ENCODE measurements at places on chromosomes 5 and 9.

- DNase-seq: no peak
Measured at GRCh38 chr9:69218166-69218565, 44.1 kb downstream of the TJP2 start.

DNA sequence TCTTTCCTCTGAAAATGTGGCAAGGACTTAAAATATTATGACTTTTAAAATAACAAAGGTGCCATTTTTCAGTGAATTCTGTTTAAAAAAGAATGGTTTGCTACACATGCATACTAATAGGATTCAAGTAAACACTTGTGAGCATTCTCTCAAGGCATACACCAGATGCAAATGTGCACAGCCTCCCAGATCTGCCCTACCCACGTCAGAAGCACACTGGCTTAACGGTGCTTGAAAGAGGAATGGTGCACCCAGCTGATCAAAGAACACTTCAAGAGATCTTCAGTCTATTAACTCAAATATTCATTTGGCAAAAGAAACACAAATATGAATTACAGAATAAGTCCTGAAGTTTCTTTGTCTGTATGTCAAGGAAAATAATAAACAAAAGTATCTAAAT is 15.8 kb downstream of the GABRB2 start:
- no peak for DNase-seq

DNA sequence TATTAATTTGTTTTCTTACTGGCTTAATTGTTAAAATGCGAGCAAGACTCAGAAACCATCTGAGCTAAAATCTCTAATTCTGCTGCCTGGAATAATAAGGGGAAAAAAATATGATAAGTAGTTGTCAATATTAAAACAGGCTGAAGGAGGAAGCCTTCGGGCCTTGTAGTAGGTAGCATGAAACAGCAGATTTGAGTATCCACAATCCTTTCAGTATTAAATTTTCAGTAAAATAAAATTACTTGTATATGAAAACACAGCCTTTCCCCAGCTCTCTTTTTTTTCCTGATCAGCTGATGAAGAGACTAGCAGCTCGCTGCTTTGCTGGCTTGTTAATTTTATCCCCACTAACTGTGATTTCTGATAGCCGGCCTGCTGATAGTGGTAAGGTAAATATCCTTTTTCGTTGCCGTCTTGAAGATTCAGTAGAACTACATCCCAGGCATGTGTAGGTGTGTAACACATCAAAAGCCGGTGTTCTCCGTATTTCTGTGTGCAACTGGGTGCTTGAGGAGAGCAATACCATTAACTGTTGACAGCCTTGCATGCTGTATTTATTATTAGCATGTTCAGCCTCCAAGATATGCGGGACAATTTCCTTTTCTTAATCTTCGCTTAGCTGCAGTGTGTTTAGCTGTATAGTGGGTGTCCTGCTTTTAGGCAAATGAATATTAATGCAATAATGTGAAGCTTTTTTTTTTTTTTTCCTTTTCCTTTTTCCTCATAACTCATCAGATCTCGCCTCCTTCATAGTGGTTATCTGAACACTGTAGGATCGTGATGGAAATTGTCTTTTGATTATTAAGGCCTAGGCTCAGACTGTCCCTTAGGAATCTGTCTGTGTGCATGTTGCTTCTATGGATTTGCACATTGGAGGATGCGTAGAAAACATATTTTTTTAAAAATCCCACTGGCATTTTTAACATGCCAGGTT is 144.6 kb downstream of the SMARCA2 start:
- no peak for DNase-seq

GRCh38 chr9:16532272-16532671 is 338.2 kb downstream of the BNC2 start:
- DNase-seq: no peak

- DNase-seq: no peak
Measured at GRCh38 chr5:109901628-109901981, 211.9 kb downstream of the MAN2A1 start.

DNA sequence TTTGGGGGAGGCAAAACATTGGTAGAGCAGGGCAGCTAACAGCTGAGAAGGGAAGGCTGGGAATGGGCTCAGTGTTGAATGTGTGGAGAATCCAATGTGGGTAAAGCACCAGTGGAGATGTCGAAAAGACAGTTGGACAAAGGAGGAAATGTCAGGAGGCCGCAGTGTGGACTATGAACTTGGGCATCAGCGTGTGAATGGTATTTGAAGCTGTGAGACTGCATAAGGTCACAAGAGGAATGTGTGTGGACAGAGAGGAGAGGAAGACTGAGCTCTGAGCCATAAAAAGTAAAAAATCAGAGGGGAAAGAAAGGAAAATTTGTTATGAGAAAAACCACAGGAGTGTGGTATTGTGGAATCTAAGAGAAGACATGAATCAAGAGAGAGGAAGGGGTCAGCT is 99.4 kb upstream of the ADAMTS16 start:
- DNase-seq: no peak

- no peak for DNase-seq
Measured at GRCh38 chr5:79200573-79201183, 35.3 kb upstream of the JMY start.

DNA sequence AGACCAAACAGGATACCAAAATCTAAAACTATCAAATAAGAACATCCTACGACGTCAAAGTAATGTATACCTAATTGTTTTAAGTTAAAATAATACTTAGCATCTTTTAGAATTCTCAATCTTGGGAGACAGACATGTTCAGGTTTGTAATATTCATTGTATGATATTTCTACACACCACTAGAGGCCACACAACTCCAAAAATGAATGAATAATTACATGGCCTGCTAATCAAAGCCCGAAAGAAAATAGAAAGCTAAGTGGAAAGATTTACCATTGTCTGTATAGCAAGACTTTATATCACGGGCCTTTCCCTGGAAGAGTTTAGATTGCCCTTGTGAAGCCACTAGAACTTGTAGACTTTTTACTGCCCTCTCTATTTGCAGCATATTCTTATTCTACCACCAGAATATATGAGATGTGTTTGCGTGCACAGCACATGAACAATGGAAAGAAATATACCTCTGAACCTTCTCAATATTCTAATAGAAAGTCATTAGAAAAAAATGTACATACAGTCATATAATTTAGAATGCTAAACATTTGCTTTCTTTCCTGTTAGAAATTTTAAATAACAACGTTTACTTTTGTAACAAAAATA is 380.1 kb upstream of the NUDT12 start:
- no peak for DNase-seq

GRCh38 chr5:64873441-64873840 is 104.7 kb downstream of the CWC27 start:
- no peak for DNase-seq

DNA sequence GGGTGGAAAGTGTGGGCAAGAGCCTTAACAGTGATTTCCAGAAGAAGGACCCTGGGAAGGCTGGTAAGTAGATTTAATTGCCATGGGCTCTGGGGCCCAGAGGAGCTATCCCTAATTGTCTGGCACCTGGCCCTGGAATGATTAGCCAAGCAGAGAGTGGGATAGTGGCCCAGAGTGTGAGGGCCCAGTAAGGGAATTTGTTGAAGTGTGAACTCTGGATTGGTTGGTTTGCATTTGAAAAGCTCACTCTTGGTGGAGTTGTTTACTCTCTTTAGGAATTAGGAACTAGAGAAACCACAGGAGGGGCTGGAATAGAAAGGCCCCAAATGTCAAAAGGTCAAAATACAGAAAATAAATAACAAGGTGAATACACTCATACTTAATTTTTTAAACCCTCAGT is 207.1 kb downstream of the GABRG2 start:
- no peak for DNase-seq

DNA sequence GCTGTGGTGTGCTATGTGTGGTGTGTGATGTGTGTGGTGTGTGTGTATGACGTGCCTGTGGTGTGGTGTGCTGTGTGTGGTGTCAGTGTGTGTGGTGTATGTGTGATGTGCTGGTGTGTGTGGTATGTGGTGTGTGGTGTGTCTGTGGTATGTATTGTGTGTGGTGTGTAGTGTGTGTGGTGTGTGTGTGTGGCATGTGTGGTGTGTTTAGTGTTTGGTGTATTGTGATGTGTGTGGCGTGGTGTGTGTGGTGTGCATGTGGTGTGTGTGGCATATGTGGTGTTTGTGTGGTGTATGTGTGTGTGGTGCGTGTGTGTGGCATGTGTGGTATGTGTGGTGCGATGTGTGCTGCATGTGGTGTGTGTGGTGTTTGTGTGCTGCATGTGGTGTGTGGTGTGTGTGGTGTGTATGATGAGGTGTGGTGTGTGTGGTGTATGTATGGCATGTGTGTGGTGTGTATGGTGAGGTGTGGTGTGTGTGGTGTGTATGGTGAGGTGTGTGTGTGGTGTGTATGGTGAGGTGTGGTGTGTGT is 18.3 kb upstream of the RNU6ATAC start:
- DNase-seq: no peak

GRCh38 chr9:108412755-108413154 is 443.0 kb downstream of the ACTL7B start:
- DNase-seq: no peak

- no peak for DNase-seq
Measured at GRCh38 chr5:158166424-158166823, 307.5 kb upstream of the CLINT1 start.

DNA sequence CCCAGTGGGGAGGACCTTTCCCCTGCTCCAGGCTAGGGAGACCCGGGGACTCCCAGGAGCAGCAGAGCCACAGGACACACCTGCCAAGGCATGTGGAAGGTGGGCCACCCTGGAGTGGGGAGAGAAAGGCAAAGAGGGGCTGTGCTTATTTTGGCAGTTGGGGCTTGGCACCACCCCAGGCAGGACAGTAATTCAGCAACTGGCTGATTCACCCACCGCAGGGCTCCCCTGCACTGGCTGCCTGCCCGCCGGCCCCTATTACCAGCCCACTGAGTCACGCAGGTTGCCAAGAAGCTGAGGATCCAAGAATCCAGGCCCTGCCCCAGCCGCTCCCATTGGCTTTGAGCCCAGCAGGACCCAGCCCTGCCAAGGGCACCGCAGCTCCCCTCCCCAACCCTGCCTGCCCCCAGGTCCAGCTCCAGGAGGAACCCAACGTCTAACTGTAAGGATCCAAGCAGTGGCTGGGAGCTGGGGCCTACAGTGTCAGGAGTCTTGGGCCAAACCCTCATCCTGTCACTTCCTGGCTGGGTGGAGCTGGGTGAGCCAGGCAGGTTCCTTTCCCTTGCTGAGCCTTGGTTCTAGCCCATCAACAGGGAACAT is 14.2 kb upstream of the RALGDS start:
- DNase-seq: peak; percentile 54

- DNase-seq: no peak
Measured at GRCh38 chr9:98154678-98155077, 35.7 kb upstream of the TRIM14 start.

GRCh38 chr5:163706053-163706771 is 200.8 kb downstream of the MAT2B start:
- DNase-seq: peak; percentile 9

DNA sequence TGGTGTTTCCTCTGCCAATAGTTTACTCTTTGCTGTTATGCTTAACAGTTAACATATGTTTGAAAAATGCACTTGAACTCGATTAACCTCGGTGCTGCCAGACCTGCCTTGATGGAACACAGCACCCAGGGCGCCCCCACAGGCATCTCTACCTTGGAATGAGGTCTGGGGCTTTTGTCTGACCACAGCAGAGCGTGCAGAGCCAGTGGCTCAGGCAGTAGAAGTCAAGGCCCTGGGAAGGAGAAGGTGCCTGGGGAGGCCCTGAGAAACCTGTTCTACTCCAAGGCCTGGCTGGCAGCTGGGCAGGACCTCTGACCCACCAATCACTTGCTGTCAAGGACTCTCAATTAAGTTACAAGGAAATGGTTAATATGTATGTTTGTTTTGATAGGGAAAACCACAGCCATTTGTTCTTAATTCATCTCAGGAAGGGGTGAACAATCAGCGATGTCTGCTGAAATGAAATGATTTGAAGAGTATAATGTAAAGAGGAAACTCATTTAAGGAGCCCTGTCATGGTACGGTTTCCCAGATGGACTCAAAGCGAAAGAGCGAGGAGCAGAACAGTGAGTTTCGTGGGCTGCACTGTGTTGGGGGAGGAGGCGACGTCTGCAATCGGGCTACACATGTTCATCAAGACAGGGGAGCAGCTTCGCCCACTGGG is 21.9 kb downstream of the MACROH2A1 start:
- no peak for DNase-seq

DNA sequence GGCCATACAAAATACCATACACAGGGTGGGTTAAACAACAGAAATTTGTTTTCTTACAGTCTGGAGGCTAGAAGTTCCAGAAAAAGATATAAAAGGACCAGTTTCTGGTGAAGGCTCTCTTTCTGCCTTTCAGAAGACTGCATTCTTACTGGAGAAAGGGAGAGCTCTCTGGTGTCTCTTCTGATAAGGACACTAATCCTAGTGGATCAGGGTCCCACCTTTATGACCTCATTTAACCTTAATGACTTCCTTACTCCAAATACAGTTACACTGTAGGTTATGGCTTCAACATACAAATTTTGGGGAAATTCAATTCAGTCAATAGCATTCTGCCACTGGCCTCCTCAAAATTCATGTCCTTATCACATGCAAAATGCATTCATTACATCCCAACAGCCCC is 351.9 kb upstream of the POU5F2 start:
- no peak for DNase-seq

GRCh38 chr9:37953775-37954437 is 50.0 kb upstream of the SLC25A51 start:
- DNase-seq: peak; percentile 95

DNA sequence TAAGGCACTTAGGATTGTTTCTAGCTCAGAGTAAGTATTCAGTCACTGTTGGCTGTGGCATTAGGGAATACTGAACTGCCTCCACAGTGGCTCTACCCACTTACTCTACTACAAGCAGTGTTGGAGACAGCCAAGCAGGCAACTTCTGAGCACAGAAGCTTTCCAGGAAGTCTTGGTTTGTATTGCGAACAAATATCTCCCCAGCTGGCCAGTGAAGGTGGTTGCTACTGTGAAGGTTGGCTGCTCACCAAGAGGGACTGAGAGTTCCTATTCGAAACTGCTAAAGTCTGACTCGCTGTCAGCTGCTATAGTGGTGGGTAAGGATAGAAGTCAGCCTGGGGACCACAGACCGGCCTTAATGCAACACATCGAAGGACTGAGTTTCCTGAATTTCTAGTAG is 319.1 kb downstream of the KIF4B start:
- no peak for DNase-seq

DNA sequence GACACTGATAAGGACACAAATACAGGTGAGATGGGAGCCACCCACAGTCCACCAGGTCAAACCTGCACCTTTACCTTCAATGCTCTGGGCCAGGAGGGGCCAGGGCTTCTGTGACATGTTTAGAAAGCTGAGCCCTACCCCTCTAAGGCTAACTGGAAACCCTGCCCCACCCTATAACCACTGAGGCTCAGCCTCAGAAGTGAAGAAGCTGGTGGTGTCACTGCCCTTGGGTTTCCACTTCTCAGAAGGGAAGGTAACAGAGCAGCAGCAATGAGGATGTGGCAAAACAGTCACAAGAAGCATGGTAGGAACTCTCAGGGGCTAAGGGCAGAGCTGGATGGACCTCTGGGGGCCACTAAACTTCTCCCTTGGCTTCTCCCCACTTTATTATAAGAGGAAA is 6.0 kb downstream of the PDGFRB start:
- DNase-seq: no peak

GRCh38 chr5:159814222-159814621 is 102.1 kb upstream of the ADRA1B start:
- DNase-seq: no peak

- DNase-seq: no peak
Measured at GRCh38 chr9:117587263-117587662, 116.9 kb upstream of the TLR4 start.
